Spleen (tissue), 13 donors: ENCODE measurements at places on chromosomes 16 and 17.

GRCh38 chr17:78137392-78138203 is 7.0 kb downstream of the TMC8 start:
- peak overlapping the region; percentile 97 for H3K27ac ChIP-seq
- H3K27me3 ChIP-seq, result no peaks in the 10 kb centered on the region
- H3K4me3 ChIP-seq, result no peak overlapping the region
- H3K4me1 ChIP-seq, result peaks cover 72% of the 10 kb centered on the region

GRCh38 chr16:85113168-85113733 is 979 bp upstream of the CIBAR2 start:
- peaks cover 11% of the 10 kb centered on the region for H3K4me1 ChIP-seq
- DNase-seq, result no peak
- no peaks in the 10 kb centered on the region for H3K36me3 ChIP-seq
- H3K4me3 ChIP-seq, result no peak overlapping the region

DNA sequence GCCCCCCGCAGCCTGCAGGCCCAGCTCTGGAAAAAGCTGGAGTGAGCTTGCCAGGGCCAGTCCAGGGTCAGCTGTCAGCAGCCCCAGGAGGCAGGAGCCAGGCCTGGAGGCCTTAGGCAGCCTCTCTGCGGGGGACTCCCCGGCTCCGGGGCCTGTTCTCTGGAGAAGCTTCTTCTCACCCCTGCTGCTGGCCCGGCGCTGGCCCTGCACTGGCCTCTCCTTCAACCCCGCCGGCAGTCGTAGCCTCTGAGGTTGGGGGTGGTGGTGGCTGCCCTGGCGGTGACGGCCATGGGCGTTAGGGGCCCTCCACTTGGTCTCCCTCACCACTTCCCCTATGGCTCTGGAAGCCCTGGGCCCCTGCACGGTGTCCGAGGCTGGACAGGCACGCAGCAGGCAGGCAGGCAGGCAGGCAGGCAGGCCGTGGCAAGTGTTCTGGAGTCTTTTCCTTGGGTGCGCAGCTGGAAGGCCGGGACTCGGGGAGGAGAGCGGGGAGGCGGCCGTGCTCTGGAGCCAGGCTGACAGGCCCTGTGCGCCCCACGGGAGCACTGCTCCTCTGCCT is 2.1 kb downstream of the FOXF1 start:
- H3K4me3 ChIP-seq, result no peak overlapping the region
- peaks cover 17% of the 10 kb centered on the region for H3K4me1 ChIP-seq
- peaks cover 93% of the 10 kb centered on the region for H3K27me3 ChIP-seq
- H3K27ac ChIP-seq, result no peak overlapping the region
- H3K36me3 ChIP-seq, result no peaks in the 10 kb centered on the region
- no peak for DNase-seq

DNA sequence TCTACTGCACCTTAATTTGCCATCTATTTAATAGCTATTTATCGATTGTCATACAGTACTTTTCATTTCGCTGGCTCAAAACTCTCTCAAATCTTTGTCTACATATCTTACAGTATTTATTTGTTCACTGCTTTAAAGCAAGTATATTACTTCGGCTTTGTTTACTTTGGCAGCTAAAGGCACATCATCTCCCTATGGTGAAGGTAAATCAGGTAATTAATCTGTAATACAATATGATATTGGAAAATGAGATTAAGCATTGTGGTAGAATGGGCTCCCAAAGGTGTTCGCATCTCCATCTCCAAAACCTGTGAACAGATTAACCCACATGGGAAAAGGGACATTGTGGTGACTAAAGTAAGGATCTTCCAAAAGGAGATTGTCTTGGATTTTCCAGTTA is 6.5 kb downstream of the TMEM170A start:
- H3K27me3 ChIP-seq, result no peaks in the 10 kb centered on the region
- no peak overlapping the region for H3K4me3 ChIP-seq

- no peak overlapping the region for H3K4me3 ChIP-seq
- no peaks in the 10 kb centered on the region for H3K27me3 ChIP-seq
- DNase-seq, result no peak
- H3K36me3 ChIP-seq, result no peaks in the 10 kb centered on the region
- H3K4me1 ChIP-seq, result peaks cover 21% of the 10 kb centered on the region
Measured at GRCh38 chr16:167122-167690, 1.4 kb downstream of the HBM start.

DNA sequence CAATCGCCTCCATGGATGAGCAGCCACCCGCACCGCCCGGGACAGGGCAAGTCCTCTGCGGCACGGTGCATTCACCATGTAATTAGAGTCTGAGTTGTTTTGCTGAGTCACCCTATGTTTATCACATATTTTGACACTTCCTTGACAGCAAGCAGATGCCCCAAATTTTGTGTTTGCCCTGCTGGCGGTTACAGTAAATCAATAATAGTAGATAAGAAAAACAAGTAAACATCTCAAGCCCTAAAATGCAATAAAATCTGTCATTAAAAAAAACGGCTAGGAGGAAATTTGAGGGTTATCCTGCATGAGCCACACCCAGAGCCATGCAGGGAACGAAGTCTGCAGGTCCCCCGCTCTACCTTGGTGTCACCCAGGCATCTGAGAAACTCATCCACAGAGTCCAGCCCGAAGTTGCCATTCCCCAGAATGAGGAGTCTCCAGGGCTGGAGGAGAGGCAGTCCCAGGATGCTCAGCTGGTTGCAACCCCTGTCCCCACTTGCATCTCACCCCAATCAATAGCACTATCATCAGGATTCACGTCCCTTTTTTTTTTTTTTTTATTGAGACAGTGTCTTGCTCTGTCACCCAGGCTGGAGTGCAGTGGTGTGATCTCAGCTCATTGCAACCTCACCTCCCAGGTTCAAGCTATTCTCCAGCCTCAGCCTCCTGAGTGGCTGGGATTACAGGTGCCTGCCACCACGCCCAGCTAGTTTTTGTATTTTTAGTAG is 16.5 kb upstream of the ST6GALNAC1 start:
- peaks cover 34% of the 10 kb centered on the region for H3K4me1 ChIP-seq
- no peak overlapping the region for H3K27ac ChIP-seq
- no peaks in the 10 kb centered on the region for H3K27me3 ChIP-seq
- no peak for DNase-seq
- H3K36me3 ChIP-seq, result no peaks in the 10 kb centered on the region

- H3K4me1 ChIP-seq, result peaks cover 15% of the 10 kb centered on the region
- H3K27ac ChIP-seq, result peak overlapping the region; percentile 34
- H3K36me3 ChIP-seq, result no peaks in the 10 kb centered on the region
- H3K4me3 ChIP-seq, result no peak overlapping the region
Measured at GRCh38 chr17:75983501-75984181, 4.6 kb downstream of the TEN1 start.

GRCh38 chr16:23679274-23679985 is 741 bp downstream of the PLK1 start:
- peaks cover 54% of the 10 kb centered on the region for H3K36me3 ChIP-seq
- H3K27ac ChIP-seq, result peak overlapping the region; percentile 29
- peaks cover 5% of the 10 kb centered on the region for H3K27me3 ChIP-seq
- H3K4me3 ChIP-seq, result peak overlapping the region; percentile 61
- peak; percentile 80 for DNase-seq

DNA sequence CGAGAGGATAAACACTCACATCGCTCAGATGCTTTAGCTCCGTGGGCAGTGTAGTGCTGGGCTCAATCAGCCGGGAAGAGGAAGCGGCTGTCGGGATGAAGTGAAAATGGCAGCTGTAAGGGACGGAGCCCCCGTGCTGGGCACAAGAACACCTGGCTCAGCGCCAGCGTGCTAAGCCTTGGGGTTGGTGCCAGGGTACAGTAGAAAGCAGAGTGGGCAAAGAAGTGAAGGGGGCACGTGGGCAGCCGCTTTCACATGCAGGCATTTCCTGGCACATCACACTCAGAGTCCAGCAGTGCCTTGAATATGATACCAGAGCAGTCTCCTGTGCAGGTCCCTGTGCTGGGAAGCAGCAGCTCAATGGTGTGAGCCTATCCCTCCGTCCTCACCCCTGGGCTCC is 51.1 kb upstream of the FOXF1 start:
- H3K4me1 ChIP-seq, result no peaks in the 10 kb centered on the region
- no peaks in the 10 kb centered on the region for H3K36me3 ChIP-seq
- H3K27me3 ChIP-seq, result peaks cover 5% of the 10 kb centered on the region
- peak; percentile 62 for DNase-seq
- no peak overlapping the region for H3K4me3 ChIP-seq

GRCh38 chr17:64728041-64728695 is 66.1 kb upstream of the SMURF2 start:
- no peaks in the 10 kb centered on the region for H3K27me3 ChIP-seq
- H3K36me3 ChIP-seq, result no peaks in the 10 kb centered on the region
- peak overlapping the region; percentile 33 for H3K27ac ChIP-seq

DNA sequence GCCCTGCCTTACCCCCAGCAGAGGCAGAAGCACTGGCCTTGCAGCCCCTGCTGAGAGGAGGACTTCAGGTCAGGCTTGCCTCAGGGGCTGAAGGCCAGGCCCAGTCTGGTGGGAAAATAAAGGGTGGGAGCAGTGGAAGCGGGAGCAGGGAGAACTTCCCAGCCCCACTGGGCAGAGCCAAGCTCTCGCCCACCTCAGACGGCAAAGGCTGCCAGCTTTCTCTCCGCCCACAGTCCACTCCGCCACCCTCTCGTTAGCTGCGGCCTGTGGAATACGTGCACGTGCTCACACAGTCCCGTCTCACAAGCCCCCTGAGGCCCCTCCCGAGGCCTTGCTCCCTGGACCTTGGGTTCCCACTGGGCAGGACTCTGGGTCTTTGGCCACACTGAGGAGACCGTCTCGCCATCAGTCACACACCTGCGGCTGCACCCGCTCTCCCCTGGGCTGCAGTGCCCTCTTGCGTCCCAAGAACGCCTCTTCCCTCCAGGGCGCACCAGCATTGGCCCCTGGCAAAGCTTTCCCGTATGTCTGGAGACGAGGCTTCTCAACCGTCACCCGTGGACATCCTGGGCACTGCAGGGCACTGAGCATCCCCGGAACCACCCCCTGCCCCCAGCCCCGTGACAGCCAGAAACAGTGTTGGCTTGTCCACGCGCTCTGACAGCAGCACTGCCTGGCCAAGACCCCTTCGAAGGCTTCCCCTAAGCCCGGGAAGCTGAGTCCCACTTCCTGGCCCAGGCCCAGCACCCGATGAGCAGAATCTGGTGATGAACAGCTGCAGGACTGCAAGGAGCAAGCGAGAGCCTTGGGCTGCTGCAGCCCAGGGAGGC is 8.3 kb downstream of the MRPL28 start:
- H3K27me3 ChIP-seq, result peaks cover 20% of the 10 kb centered on the region
- peak; percentile 92 for DNase-seq
- H3K4me3 ChIP-seq, result no peak overlapping the region

- DNase-seq, result no peak
- peak overlapping the region; percentile 93 for H3K4me3 ChIP-seq
- peaks cover 30% of the 10 kb centered on the region for H3K4me1 ChIP-seq
- H3K27ac ChIP-seq, result peak overlapping the region; percentile 85
- H3K36me3 ChIP-seq, result peaks cover 25% of the 10 kb centered on the region
Measured at GRCh38 chr16:30786115-30786935, 680 bp downstream of the ZNF629 start.

GRCh38 chr17:4735876-4736651 is 3.6 kb upstream of the ZMYND15 start:
- H3K4me3 ChIP-seq, result no peak overlapping the region
- H3K36me3 ChIP-seq, result no peaks in the 10 kb centered on the region
- H3K27ac ChIP-seq, result peak overlapping the region; percentile 95

GRCh38 chr17:77213778-77214132 is 73.0 kb downstream of the SEC14L1 start:
- H3K27ac ChIP-seq, result no peak overlapping the region
- peaks cover 79% of the 10 kb centered on the region for H3K36me3 ChIP-seq
- no peak overlapping the region for H3K4me3 ChIP-seq
- peaks cover 83% of the 10 kb centered on the region for H3K4me1 ChIP-seq
- no peaks in the 10 kb centered on the region for H3K27me3 ChIP-seq

DNA sequence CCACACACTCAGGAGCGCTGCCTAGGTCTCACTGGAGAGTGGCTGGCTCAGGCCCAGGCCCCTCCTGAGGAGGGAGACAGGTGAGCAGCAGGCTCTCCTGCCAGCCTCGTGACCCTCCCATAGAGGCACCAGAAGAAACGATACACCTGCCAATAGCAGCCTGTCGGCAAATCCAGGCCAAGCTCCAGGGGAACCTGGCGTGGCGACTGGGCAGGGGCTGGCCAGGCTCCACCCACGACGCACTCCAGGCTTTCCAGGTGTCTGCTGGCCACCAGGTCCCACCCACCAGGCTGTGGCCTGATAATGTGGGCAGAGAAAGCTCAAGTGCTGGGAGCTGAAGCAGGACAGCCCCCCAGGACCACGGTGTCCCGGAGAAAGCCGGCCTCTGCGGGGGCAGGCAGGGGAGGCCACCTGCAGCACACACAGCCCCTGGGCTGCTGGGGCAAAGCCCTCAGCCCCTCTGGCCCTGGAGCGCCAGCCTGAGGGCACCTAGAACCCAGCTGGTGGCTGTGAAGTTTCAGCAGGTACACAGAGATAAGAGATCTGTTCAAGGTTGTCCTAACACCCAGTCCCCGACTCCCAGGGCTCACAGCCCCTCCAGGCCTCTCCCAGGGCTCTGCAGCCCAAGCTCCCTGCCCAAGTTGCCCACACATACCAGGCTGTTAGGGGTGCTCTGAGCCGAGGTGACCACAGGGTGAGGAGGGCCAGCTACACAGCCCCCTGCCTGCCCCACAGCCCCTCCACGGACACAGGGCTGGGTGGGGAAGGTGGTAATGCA is 2.4 kb downstream of the PGAP6 start:
- H3K4me1 ChIP-seq, result peaks cover 52% of the 10 kb centered on the region
- H3K4me3 ChIP-seq, result no peak overlapping the region
- no peaks in the 10 kb centered on the region for H3K27me3 ChIP-seq
- H3K36me3 ChIP-seq, result peaks cover 34% of the 10 kb centered on the region
- H3K27ac ChIP-seq, result peak overlapping the region; percentile 12
- DNase-seq, result peak; percentile 74
